ENCODE measurements at places on chromosomes 6 and 20. TPM values are rescaled to one million over a fixed set of nuclear protein-coding genes. Genes with fewer than 3 reads are reported as not detected.

GRCh38 chr6:125932451-125932795, 24.1 kb upstream of the HINT3 start:
- peaks cover 35% of the 10 kb centered on the region for H3K36me3 ChIP-seq
- peaks cover 26% of the 10 kb centered on the region for H3K4me1 ChIP-seq
- no peaks in the 10 kb centered on the region for H3K27me3 ChIP-seq

- H3K4me1 ChIP-seq, result peaks cover 6% of the 10 kb centered on the region
- H3K4me3 ChIP-seq, result no peak overlapping the region
- DNase-seq, result no peak
- peaks cover 8% of the 10 kb centered on the region for H3K27me3 ChIP-seq
These were observed 72.3 kb upstream of the SMLR1 start for GRCh38 chr6:130754786-130755367.

GRCh38 chr6:165219629-165220028, 89.8 kb downstream of the C6orf118 start:
- H3K36me3 ChIP-seq, result no peaks in the 10 kb centered on the region
- H3K4me1 ChIP-seq, result no peaks in the 10 kb centered on the region
- H3K4me3 ChIP-seq, result no peak overlapping the region
- no peak overlapping the region for H3K27ac ChIP-seq

- H3K27ac ChIP-seq, result no peak overlapping the region
- H3K27me3 ChIP-seq, result no peaks in the 10 kb centered on the region
These were observed 645.6 kb downstream of the MMUT start for GRCh38 chr6:48817333-48818051.

DNA sequence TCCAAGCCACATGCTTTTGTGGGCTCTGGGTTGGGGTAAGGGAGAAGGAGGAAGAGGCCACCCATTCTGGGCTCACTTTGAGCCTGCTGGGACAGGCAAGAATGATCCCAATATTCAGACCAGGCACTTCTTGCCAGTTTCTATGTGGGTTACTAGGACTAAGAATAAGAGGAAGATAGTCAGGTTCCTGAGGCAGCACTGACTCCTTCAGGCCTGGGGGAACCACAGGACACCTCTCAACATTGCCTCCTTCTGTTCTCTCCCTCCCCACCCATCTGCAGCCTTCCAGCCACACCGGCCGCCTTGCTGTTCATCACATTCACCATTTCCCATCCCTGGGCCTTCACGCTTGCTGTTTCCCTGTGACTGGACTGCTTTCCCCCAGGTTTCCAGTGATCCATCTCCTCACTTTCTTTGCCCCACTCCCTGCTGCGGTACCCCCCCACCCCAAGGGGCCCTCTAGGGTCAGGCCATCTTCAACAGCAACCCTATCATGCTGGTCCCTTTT, 69.2 kb upstream of the SIRPA start:
- H3K27ac ChIP-seq, result no peak overlapping the region
- H3K4me3 ChIP-seq, result no peak overlapping the region
- no peak for DNase-seq
- H3K36me3 ChIP-seq, result no peaks in the 10 kb centered on the region

GRCh38 chr6:46072866-46073265, 56.9 kb upstream of the ENPP4 start:
- H3K27me3 ChIP-seq, result peaks cover 8% of the 10 kb centered on the region
- no peaks in the 10 kb centered on the region for H3K4me1 ChIP-seq
- H3K27ac ChIP-seq, result no peak overlapping the region
- H3K4me3 ChIP-seq, result no peak overlapping the region
- H3K36me3 ChIP-seq, result no peaks in the 10 kb centered on the region
- no peak for DNase-seq

DNA sequence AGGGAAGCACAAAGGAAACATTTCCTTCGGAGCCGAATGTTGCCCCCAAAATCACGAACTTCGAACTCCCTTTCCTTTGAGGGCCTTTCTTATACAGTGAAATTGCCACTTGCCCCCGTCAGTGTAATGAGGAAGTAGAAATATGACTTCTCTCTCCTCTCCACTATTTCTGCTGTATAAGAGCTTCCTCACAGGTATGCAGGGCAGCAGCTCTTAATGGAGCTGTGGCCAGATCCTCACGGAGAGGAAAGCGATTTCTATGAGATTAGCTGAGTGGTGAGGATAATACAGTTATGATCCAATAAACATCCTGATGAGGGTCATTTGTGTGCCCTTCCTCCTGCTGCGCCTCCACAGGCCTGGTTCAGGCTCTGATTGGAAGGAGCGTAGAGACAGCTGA, 10.8 kb upstream of the CPNE5 start:
- DNase-seq, result no peak
- H3K27me3 ChIP-seq, result no peaks in the 10 kb centered on the region
- H3K36me3 ChIP-seq, result peaks cover 24% of the 10 kb centered on the region

GRCh38 chr6:74610352-74610751, 595.5 kb downstream of the COL12A1 start:
- no peaks in the 10 kb centered on the region for H3K36me3 ChIP-seq
- H3K27me3 ChIP-seq, result no peaks in the 10 kb centered on the region

Gene NAA20
- 89.9 TPM for total RNA-seq

Gene TRIM40
- total RNA-seq, result not detected

Gene SMPDL3A
- 0.47 TPM for total RNA-seq

Gene C6orf58
- total RNA-seq, result 0.16 TPM

Gene SLC32A1
- total RNA-seq, result not detected

Gene BTNL2
- not detected for total RNA-seq

Gene FILIP1
- total RNA-seq, result not detected

Gene SIRPB2
- total RNA-seq, result not detected

Gene UTRN
- total RNA-seq, result 48.3 TPM

All from activated T-helper 1 cell treated with anti-CD3 and anti-CD28 coated beads, Interleukin-12 subunit alpha, Interleukin-12 subunit beta, Interleukin-2, Interleukin-4 antibody, amounts not matched to agents 30 ng/mL and 10 ng/mL and 1 ng/mL, durations not matched to agents 14 hours and 24 hours and 36 hours (primary cell).